ENCODE measurements at places on chromosomes 2 and 18.

DNA sequence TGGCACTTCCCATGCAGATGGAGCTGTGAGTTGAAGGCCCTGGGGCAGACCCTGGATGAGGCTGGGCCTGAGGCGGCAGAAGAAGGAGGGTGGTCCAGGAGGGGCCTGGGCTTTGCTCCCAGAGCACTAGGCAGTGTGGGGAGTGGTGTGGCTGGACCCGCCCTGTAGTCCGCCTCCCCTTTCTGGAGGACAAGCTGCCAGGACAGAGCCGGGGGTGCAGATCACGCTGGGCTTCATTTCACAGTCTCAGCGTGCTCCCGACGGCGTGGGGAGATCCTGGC, 49.8 kb downstream of the PTGR3 start:
- DNase-seq = no peak

GRCh38 chr2:174873471-174873870, 109.2 kb upstream of the CHRNA1 start:
- DNase-seq = no peak

DNA sequence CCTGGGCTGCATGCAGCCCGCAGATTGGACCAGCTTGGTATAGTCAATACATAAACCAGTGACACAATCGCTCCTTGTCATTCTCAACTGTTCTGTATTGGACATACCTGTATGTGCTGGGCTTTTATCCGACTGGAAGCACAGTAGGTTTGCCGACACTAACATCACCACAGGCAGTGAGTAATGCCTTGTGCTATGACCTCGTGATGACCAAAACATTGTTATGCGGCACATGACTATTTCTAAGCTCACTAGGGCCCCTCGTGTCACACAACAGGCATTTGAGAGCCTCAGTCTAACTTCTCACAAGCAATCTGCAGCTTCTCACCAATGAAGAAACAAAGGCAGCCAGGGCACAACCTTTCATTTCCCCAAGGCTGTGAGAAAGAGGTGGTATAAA, 320.8 kb downstream of the AFF3 start:
- DNase-seq = no peak

GRCh38 chr18:63775166-63775730, at the start of gene SERPINB7:
Gene SERPINB7 (plus strand): TSS chr18:63775418. CDS start chr18:63782373, 6,955 bp downstream.
- no peak for DNase-seq

DNA sequence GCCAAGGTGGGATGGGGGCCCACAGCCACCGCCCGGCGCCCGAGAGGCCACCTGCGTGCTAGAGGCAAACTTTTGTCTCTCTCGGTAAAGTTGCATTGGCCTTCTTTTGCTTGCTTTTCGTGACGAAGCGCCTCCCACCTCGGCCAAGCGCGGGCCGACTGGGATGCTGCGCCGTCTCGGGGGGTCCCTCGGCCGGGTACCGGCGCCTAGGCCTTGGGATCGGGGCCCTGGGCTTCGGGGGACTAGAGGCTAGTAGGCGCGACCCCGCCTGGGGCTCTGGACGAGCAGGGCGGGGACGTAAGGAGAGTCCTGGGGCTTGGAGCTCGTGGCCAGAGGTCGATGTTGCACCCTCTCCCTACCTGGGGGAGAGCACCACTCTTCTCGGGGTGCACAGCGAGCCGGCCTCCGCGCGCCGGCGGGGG, 545 bp downstream of the GLI2 start:
- no peak for DNase-seq

GRCh38 chr2:109636317-109636716, 22.2 kb downstream of the SOWAHC start:
- DNase-seq = no peak

DNA sequence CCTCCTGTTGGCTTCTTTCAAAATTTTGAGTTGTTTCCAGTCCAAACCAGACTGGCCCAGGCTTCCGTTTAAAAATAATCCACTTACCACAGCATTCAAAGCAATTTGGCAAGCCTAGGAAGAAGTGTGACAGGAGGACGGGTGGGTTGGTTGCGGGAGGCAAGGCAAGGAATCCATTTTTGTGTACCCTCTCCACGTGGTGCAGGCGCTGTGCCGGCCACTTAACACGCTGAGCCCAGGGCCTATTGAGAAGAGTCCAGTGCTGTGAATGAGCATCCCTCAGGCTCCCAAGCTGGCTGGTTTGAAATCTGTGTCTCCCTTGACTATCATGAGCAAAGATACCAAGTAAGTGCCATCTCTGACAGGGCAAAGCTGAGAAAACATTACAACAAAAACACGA, 160.9 kb downstream of the NCKAP5 start:
- DNase-seq = no peak

- no peak for DNase-seq
Observed at GRCh38 chr2:1609485-1610095, 134.7 kb downstream of the PXDN start.

DNA sequence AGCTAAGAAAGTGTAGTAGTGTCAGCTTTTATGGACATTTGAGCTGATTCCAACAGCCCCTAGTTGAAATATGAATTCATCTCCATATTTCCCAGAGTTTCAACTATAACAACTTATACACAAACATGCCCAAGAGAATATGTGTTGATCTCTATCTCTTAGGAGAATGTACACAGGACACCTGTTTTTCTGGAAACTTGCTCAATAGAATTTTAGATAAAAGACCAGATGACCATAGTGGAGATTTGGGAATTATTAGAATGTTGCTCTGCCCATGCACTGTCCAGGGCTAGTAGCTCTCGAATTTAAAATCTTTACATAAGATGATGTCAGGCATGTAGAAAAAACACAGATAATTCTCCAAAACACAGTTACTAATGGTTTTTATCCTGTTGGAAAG, 162.3 kb upstream of the VRK2 start:
- DNase-seq = no peak

GRCh38 chr2:98009887-98010760, 14.4 kb upstream of the TMEM131 start:
- no peak for DNase-seq

All from activated naive CD8-positive, alpha-beta T cell treated with anti-CD3 and anti-CD28 coated beads, Interleukin-2, amount 10 ng/mL, durations not matched to agents 7 days and 5 days (primary cell).